Cardiac muscle cell (in vitro differentiated cells and primary cell): ENCODE measurements at places on chromosomes 5 and 9. TPM values are rescaled to one million over a fixed set of nuclear protein-coding genes. Genes with fewer than 3 reads are reported as not detected.

DNA sequence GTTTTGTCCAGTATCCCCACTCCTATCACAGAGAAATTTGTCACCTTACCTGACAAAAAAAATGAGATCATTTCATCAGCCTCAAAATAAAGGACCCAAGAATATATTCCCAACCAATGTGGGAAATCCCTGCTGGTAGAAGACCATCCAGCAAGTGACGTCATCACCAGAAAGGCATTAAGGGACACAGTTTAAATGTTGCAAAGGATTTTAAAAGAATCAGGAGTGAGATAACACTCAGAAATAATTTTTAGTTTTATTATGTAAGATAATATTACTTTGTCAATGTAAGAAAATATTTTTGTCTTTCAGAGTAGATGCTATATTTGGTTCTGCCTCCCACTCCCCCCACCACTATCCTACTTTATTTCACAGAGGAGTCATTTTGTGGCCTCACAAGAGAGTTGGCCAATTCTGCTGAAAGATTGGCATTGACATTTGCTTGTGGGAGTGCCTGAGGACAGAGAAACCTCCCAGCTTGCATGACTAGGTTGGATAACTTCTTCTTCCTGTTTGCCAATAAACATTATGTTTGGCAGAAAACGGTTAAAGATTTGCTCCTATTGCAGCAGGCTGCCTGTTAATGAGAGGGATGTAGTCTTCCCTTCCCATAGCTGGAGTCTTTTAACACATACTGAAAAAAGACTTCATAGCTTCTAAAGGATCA lies 288.6 kb upstream of the DAB2 start:
- H3K27ac ChIP-seq, result no peak overlapping the region
- peak; percentile 48 for DNase-seq
- H3K36me3 ChIP-seq, result no peaks in the 10 kb centered on the region
- no peak overlapping the region for H3K4me3 ChIP-seq

DNA sequence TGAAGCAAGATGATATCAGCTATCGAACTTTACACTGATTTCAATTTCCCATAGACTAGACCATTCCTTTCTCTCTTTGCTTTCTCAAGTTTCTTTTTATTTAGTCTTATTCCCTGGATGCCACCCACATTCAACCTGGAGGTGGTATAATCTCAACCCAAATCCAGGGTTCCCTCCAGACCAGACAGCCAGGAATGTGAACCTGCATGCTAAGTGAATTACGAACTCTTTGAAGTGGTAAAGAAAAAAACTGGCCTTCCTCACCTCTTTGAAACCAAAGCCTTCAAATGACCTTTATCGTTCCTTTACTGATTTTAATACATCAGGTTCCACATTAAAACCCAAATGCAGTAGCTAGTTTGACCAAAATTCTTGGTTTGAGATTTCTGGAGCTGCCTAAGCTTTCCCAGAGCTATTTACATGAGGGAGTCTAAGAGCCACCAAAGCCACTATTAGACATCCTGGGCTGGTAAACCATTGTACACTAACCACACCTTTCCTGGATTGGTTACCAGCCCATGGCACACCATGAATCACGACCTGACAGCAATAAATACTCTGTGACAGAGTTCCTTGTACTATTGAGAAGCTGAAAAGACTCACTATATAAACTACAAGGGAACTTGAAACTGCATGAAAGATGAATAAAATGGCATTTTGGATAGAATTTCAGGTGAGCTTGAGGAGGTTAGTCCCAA lies 323.7 kb downstream of the ADAMTS6 start:
- DNase-seq, result no peak
- no peaks in the 10 kb centered on the region for H3K27me3 ChIP-seq
- no peaks in the 10 kb centered on the region for H3K4me1 ChIP-seq
- H3K4me3 ChIP-seq, result no peak overlapping the region
- no peak overlapping the region for H3K27ac ChIP-seq
- no peaks in the 10 kb centered on the region for H3K36me3 ChIP-seq

DNA sequence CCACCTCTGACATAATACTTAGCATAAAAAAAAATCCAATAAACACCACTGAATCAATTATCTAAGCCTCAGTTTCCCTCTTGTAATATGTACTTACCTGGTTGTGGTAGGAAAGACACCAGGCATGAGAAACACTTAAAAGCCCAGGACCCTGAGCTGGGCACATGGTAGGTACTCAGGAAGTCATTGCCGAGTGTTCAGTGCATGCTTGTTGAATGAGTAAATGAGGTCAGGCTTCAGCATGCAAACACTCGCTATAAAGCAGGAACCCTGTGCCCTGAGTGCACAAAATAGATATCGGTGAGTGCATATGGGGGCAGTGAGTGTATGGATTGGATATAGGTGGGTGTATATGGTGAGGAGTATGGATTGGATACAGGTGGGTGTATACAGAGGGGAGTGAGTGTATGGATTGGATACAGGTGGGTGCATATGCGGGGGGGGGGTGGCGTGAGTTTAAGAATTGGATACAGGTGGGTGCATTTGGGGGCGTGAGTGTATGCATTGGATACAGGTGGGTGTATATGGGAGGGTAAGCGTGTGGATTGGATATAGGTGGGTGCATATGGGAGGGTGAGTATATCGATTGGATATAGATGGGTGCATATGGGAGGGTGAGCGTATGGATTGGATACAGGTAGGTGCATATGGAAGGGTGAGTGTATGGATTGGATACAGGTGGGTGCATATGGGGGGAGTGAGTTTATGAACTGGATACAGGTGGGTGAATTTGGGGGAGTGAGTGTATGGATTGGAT lies 194.3 kb upstream of the MSX2 start:
- H3K4me3 ChIP-seq, result no peak overlapping the region
- H3K36me3 ChIP-seq, result no peaks in the 10 kb centered on the region
- no peak overlapping the region for H3K27ac ChIP-seq

DNA sequence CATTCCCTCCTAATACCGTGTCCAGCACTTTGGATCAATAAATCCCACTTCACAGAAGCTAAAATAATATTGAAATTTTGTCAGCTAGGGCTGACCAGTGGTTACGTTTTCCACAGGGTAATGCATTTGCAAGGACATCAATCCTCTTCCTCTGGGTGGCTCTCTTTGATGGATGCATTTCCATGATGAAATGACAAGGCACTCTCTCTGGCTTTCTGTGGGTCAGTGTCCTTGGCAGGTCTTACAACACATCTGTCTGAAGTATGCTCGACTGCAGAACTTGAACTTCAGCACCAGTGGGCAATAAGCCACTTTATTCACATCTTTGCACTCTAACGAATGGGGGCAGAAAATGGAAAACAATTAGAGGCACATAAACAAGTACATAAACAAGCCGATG lies 330.1 kb downstream of the ADAMTS6 start:
- H3K27me3 ChIP-seq, result no peaks in the 10 kb centered on the region
- peaks cover 6% of the 10 kb centered on the region for H3K36me3 ChIP-seq
- H3K4me1 ChIP-seq, result peaks cover 5% of the 10 kb centered on the region
- no peak for DNase-seq
- no peak overlapping the region for H3K27ac ChIP-seq
- H3K4me3 ChIP-seq, result no peak overlapping the region

- H3K36me3 ChIP-seq, result no peaks in the 10 kb centered on the region
- peak overlapping the region; percentile 44 for H3K27ac ChIP-seq
- H3K27me3 ChIP-seq, result no peaks in the 10 kb centered on the region
- peaks cover 33% of the 10 kb centered on the region for H3K4me1 ChIP-seq
- peak; percentile 60 for DNase-seq
These were observed 25.6 kb downstream of the CAMK2A start for GRCh38 chr5:150263801-150264621.

DNA sequence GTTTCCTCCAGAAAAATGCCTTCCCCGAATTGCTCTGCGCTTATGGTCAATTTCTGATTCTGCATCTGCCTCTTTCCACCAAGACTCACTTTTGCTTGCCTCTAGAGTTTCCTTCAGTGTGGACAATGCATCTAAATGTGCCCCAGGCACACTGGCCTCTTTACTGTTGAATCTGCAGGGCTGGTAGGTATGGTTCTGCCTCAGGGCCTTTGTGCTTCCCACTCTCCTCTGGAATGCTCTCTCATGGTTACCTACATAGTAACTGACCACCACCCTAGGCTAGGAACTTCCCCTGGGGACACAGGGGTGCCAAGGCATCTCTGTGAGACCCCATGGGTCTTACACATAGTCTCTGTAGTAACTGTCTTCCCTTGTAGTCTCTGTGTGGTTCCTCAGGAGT lies 1258.6 kb downstream of the CDH12 start:
- H3K4me1 ChIP-seq, result no peaks in the 10 kb centered on the region
- H3K4me3 ChIP-seq, result no peak overlapping the region
- H3K27me3 ChIP-seq, result no peaks in the 10 kb centered on the region
- no peak for DNase-seq

- H3K4me3 ChIP-seq, result no peak overlapping the region
- H3K36me3 ChIP-seq, result no peaks in the 10 kb centered on the region
- no peak for DNase-seq
- H3K27me3 ChIP-seq, result no peaks in the 10 kb centered on the region
These were observed 3.0 kb downstream of the TXNDC15 start for GRCh38 chr5:134877159-134877558.

- DNase-seq, result no peak
- peak overlapping the region; percentile 83 for H3K27ac ChIP-seq
These were observed 27.5 kb downstream of the FNIP1 start for GRCh38 chr5:131769336-131769735.

- H3K4me1 ChIP-seq, result peaks cover 22% of the 10 kb centered on the region
- H3K4me3 ChIP-seq, result no peak overlapping the region
- H3K27me3 ChIP-seq, result no peaks in the 10 kb centered on the region
- H3K36me3 ChIP-seq, result no peaks in the 10 kb centered on the region
These were observed 87.9 kb downstream of the SLC1A3 start for GRCh38 chr5:36694351-36694750.

The RORB gene
- not detected in 2 replicates for polyA plus RNA-seq

The DCTN3 gene
- 172 and 180 TPM in 2 replicates for polyA plus RNA-seq
